Stimulated activated CD8-positive, alpha-beta memory T cell treated with anti-CD3 and anti-CD28 coated beads, Interleukin-7, amount 100 ng/mL, for 1 hour (primary cell): ENCODE measurements at places on chromosomes 12 and 14.

DNA sequence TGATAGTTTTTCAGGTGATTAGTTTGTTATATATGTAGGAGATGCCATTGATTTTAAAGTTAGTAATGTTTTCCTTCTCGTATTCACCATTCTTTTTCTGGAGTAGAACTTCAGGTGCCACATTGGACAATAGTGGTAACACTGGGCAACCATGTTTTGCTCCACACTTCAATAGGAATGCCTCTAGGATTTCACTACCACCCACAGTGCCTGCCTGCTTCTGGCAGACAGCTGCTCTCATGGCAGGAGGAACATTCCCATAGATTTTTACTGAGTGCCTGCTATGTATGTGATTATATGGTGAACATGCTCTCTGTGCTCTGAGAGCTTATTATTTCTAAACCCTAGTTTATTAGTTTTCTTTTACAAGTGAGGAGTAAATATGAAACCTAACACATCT is 53.7 kb downstream of the GCH1 start:
- DNase-seq = no peak

GRCh38 chr12:101231636-101232035 is 21.6 kb upstream of the SLC5A8 start:
- no peak for DNase-seq

DNA sequence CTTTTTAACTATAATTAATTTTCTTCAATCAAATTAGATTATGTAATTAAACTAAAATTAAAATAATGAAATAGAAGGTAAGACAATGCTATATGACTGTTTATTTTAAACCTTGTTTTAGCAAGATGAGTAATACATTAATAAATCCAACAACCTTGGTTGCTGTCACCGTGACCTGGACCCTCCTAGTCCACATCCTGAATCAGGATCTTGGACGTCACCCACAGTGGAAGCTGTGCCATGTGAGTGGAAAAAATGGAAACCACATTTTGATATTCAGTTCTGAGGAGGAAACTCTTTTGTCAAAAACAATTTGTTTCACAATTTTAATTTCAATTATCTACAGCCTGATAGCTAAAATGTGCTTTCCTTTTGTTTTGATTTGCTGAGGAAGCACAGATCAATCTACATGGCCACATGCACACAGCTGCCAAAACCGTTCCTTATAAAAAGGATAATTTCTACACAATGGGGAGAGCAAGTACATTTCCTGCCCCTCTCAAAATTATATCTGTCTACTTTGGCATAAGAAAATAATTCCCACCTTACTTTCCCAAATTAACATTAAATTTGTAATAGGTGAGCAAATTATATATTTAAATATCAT is 255.5 kb downstream of the RASSF9 start:
- no peak for DNase-seq

- DNase-seq = no peak
These were observed 21.1 kb downstream of the TMEM117 start for GRCh38 chr12:43856972-43857371.

GRCh38 chr14:68856572-68856971 is 63.7 kb upstream of the ZFP36L1 start:
- DNase-seq = no peak

- no peak for DNase-seq
These were observed 18.9 kb downstream of the SOX5 start for GRCh38 chr12:23930599-23930998.

GRCh38 chr14:60222820-60223219 is 26.2 kb upstream of the PPM1A start:
- no peak for DNase-seq

- DNase-seq = no peak
These were observed 117.0 kb downstream of the PRKD1 start for GRCh38 chr14:29810682-29811081.

- DNase-seq = no peak
These were observed 102.3 kb upstream of the DIO3 start for GRCh38 chr14:101458741-101459550.

- no peak for DNase-seq
These were observed 77.3 kb downstream of the ATXN2 start for GRCh38 chr12:111521801-111522200.

- DNase-seq = no peak
These were observed 89.6 kb upstream of the SOX5 start for GRCh38 chr12:24039113-24039525.

- no peak for DNase-seq
These were observed 69.7 kb upstream of the DHRS4 start for GRCh38 chr14:23883684-23884540.

- DNase-seq = no peak
These were observed 69.8 kb downstream of the ALG10B start for GRCh38 chr12:38386205-38386985.

DNA sequence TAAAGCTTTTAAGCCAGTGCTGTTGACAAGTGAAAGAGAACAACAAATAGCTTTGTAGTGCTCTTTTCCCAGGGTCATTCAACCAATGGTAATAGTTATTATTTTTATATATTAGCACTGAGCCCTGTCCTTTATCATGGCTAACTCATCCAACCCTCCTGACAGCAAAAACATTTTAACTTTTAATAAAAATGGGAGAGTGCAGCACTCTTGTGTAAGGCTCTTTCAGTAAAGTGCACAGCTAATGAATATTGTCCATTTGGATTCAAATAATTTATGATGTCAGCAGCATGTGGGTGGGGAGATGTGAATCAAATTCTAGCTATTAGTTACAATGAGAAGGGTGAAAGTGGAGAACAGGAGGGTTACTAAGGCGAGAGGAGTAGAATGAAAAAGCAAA is 185.7 kb downstream of the SOX5 start:
- DNase-seq = no peak

- no peak for DNase-seq
These were observed 377.7 kb downstream of the NUAK1 start for GRCh38 chr12:105761075-105761474.

GRCh38 chr12:6070472-6071257 is 53.8 kb downstream of the VWF start:
- DNase-seq = no peak

DNA sequence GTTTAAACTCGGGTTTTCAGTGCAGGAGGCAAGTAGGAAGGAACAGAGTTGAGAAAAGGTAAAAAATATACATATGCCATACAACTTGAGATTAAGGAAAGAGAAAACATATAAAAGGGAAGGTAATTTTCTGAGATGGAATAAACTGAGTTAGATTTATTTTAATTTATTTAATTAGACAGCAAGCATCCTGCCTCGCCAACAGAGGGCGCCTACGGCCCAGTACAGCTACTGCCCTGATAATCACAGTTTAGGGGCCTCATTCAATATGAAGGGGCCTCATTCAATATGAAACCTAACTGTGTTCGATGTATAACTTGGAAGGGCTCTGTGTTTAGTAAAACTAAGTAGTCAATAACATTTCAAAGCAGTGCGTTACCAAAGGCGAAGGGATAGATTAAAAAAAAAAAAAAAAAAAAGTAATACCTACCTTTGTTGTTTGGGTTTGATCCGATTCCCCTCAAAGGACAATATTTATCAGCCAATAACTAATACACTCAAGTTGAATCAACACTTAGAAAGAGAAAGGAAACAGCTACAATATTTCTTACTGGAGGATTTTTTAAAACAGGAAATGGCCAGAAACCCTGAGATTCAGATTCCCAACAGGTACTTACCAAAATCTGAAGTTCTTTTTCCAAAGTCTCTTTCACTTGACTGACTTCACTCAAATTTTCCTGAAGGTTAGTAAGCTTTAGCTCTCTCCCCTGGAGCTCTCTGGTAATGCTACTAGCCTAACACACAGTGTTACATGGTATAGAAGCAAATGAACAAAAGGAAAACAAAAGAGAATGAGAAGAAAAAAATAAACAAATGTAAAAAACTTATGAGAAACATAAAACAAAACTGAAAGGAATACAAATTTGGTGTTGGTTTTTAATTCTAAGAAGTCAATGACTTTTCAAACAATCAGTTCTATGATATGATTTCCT is 70.0 kb upstream of the VPS33A start:
- no peak for DNase-seq

- no peak for DNase-seq
These were observed 73.9 kb downstream of the SYT1 start for GRCh38 chr12:78938341-78939084.
